ENCODE measurements at places on chromosomes 16 and 17.

- no peak for DNase-seq
These were observed 105.8 kb downstream of the VAT1L start for GRCh38 chr16:77894162-77894561.

DNA sequence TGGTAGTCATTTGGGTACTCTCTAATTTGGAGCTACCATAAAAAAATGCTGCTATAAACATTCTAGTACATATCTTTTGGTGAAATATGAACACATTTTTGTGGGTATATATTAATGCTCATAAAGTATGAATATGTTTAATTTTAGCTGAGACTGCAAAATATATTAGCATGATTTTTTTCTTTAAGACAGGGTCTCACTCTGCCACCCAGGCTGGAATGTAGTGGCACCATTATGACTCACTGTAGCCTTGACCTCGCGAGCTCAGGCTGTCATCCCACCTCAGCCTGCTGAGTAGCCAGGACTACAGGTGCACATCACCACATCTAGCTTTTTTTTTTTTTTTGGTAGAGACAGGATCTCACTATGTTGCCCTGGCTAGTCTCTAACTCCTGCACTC lies 371.7 kb downstream of the SOX9 start:
- no peak for DNase-seq

DNA sequence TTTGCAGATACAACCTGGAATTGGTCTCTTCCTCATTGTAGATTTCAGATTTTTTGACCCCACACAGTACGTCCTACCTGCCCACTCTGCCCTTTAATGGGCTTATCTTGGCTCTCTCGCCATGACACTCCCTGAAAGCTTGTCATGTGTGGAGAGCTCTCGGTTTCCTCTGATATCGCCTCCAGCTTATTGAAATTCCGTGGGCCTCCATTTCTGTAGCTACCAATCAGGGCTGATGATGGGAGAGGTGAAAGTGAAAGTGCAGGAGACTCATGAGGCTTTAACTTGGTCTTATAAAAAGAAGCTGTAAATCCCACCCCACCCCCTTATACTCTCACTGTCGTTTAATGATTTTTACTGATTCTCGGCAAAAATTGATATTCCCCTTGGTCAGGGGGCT lies 17.7 kb downstream of the HOXB1 start:
- DNase-seq, result no peak

DNA sequence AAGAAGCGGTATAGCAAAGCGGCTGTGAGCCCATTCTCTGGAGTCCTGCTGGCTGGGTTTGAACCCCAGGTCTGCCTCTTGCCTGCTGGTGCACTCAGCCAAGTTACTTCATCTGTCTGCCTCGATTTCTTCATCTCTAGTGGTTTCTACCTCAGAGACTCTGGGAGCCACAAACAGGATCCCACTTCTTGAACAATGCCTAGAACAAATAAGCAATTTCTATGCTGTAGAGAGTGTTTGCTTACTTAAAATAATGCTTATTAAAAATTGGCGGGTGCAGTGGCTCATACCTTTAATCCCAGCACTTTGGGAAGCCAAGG lies 75.5 kb downstream of the CMIP start:
- DNase-seq, result no peak

DNA sequence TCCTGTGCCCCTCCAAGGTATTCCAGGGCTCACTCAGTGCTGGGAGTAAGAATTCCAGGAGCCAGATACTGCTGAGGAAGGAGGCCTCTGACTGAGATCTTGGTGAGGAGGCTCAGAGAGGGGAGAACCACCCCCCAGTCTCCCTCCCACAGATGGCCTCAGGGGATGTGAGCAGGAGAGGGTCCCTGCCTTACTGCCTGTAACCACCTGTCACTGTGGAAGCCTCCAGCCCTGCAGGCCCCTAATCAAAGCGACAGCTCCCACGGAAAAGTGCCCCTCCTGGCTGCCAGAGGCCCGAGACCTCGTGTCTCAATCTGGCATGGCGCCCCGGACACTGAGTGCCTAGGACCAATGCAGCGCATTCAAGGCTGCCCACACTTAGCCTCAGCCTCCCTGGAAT lies 7.7 kb upstream of the C17orf113 start:
- no peak for DNase-seq

DNA sequence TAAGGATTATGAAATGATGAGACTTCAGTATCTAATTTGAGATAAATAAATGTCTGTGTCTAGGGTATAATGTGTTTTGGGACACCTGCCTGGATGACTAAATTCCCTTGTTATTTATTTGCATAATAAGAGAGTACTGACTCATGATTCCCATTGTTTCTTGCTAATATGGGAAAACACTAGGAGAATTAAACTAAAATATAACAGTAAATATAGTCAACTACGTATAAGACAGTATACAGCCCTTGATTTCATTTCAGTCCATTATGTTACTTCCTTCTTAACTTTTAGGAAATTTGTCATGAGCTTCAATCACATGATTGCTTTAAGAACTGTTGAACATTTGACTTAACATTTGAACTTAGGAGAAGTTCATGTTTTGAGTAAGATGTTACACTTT lies 62.4 kb downstream of the VMP1 start:
- DNase-seq, result no peak

GRCh38 chr16:11734025-11734652 lies 8.5 kb downstream of the TXNDC11 start:
- DNase-seq, result no peak

DNA sequence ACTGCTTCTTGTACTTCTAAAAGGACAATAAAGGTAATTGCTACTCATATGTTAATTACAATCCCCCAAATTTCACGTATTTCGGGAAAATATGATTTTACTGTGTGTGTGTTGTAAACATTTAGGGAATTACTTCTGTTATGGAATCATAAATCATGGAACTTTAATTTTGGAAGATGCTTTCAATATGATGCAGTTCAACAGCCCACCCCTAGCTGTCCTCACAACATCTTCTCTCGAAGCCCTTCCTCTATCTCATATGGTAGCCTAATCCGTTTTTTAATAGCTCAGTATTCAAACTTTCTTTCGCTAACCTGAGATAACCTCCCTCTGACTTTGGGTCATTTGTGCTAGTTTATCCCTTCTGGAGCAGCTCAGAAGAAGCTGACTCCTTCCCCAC lies 78.4 kb downstream of the ANKFN1 start:
- no peak for DNase-seq

GRCh38 chr17:82984751-82985427 lies 94.5 kb upstream of the METRNL start:
- no peak for DNase-seq

- DNase-seq, result no peak
These were observed 252.1 kb downstream of the PHKB start for GRCh38 chr16:47713225-47713595.

- no peak for DNase-seq
These were observed 1.8 kb upstream of the CBFA2T3 start for GRCh38 chr16:88978608-88979346.

DNA sequence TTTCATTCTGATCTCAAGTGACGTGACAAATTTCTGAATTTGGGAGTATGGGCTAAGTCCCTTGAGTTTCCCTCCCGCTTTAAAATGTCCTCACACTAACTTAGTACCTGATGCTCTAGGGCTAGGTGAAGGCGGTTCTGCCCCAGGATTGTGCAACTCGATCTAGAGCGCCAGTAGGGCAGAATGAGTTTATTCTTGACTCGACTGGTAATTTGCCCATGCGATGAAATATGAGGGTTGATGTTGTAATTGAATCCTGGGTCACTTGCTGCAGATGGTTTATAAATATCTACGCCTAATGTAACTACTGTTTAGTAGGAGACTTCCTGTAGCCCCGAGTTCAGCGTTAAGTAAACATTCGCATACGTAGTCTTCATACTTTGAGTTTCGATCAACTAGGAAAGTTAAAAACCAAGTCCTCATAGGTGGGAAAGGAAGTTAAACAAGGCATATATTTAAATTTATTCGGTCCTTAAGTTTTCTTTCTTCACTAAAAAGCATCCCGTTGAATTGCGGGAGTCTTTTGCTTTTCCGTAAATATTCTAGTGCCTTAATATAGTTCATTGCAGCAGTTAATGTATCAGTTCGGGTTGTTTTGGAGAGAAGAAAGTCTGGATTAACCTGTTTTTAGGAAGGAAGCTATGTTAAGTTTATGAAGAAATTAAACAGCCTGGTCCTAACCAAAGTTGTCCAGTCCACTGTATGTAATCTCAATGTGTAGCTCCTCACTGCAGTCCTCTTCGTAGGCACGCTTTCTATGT lies 1.6 kb downstream of the CTCF start:
- no peak for DNase-seq

GRCh38 chr17:12118617-12119016 lies 97.9 kb downstream of the MAP2K4 start:
- DNase-seq, result no peak

Data from stimulated activated CD4-positive, alpha-beta T cell treated with anti-CD3 and anti-CD28 coated beads, TNF-alpha, amount 100 ng/mL, for 1 hour (primary cell).